ENCODE measurements at places on chromosomes 7 and 10.

DNA sequence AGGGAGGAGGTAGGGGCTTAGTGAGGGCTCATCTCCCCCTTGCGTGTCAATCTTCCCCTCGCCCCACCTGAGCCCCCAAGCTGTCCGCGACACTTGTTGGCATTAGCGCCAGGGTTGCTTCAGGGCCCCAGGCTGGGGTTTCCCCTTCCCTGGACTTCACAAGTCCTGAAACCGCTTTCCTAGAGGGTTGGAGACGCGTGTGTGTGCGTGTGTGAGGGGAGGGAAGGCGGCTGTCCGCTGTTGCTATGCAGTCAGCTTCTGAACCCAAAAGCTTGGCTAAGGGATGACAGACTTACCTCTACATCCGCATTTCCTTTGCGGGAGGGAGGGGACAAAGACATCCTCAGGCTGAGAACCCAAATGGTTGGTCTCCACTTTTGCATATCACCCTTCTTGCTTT lies 803 bp downstream of the GOLGA7B start:
- no peak for DNase-seq

GRCh38 chr7:115056019-115056418 lies 134.1 kb downstream of the MDFIC start:
- no peak for DNase-seq

- no peak for DNase-seq
Observed at GRCh38 chr10:110566472-110567200, 859 bp upstream of the SMC3 start.

DNA sequence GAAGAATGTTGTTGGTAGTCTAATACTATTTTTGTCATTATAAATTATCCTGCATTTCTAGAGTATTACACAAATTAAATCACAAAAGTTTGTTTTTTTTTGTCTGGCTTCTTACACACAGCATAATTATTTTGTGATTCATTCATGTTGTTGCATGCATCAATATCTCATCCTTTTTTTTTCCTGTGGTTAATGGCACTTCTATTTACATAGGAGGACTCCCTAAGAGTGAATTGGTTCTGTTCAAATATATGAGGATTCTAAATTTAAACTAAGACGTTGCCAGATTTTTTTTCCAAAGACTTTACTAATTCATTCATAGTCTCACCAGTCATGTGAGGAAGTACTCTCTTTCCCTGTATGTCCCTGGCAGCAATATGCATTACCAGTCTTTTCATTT lies 303.3 kb downstream of the GPR37 start:
- no peak for DNase-seq

- no peak for DNase-seq
Observed at GRCh38 chr7:11570205-11570604, 261.8 kb downstream of the THSD7A start.

- DNase-seq: no peak
Observed at GRCh38 chr10:3757250-3757637, 27.8 kb downstream of the KLF6 start.

GRCh38 chr7:70093205-70093904 lies 495.1 kb downstream of the AUTS2 start:
- peak; percentile 54 for DNase-seq

- DNase-seq: no peak
Observed at GRCh38 chr7:7742223-7742622, 23.8 kb upstream of the RPA3 start.

GRCh38 chr10:132486539-132487121 lies 51.0 kb upstream of the INPP5A start:
- DNase-seq: no peak

All from NCI-H1930 (cell line).